Inflammatory macrophage treated with lipopolysaccharide for 4 hours (primary cell): ENCODE measurements at places on chromosomes 16 and 17.

GRCh38 chr16:14489460-14489859, 140.6 kb downstream of the PARN start:
- no peak for DNase-seq

GRCh38 chr17:11366272-11366850, 125.3 kb downstream of the SHISA6 start:
- DNase-seq: no peak

DNA sequence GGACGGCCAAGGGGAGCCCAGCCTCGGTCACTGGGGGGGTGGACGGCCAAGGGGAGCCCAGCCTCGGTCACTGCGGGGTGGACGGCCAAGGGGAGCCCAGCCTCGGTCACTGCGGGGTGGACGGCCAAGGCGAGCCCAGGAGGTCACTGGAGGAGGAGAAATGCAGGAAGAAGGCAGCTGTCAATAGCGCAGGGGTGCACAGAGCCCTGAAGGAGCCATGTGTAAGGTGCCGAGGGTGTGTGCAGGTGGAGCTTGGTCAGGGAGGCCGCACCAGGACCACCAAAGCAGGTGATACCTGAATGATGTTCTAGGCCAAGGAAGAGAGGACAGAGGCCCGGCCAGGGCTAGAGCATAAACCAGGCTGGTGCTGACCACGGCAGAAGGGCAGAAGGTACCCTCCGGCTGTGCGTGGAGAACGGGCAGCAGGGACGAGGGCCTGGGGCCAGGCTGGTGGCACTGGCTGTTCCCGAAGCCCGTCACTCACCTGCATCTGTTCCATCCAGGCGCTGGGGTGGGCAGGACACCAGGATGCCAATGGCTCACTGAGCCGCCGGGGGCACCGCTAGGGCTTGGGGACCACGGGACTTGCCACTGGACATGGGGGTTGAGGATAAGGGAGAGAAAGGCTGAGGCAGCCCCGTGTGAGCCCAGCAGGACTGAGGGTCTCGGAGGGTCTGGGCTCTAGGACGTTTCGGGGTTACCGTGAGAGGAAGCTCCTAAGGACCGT, 5.9 kb upstream of the CCDC57 start:
- no peak for DNase-seq

GRCh38 chr16:54093281-54093680, 193.3 kb downstream of the IRX3 start:
- no peak for DNase-seq

GRCh38 chr17:29347831-29348629, 42.1 kb upstream of the TAOK1 start:
- DNase-seq: peak; percentile 29

DNA sequence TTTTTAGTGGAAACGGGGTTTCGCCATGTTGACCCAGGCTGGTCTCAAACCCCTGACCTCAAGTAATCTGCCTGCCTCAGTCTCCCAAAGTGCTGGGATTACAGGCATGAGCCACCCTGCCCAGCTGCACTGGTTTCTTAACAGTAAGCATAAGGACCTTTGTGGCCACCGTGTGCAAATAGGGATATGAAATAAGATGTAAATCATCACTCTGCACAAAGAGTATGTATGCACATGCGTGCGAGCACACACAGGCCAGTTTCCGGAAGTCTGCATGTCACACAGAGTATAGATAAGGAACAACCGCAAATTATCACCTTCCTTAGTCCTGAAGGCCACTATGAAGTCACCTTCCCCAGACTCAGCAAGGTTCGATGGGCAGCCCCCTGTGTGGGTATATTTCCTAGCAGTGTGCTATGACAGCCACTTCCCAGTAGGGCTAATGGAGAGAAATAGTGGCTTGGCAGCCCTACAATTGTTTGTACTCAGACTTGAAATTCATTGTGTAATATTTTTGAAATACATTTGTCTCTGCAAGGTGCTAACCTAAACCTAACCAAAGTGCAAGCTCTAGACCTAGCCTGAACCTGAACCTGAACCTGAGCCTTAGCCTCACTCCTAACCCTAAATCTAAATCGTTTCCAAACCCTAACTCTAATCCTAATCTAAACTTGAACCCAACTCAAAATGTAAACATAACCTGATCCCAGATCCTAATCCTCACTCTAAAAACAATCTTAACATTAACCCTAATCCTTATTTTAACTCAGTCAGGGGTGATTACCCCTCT, 48.4 kb upstream of the SKAP1 start:
- DNase-seq: peak; percentile 32

GRCh38 chr17:75047398-75048098, 523 bp downstream of the KCTD2 start:
- no peak for DNase-seq

GRCh38 chr17:17252149-17252661, 15.2 kb upstream of the FLCN start:
- no peak for DNase-seq

DNA sequence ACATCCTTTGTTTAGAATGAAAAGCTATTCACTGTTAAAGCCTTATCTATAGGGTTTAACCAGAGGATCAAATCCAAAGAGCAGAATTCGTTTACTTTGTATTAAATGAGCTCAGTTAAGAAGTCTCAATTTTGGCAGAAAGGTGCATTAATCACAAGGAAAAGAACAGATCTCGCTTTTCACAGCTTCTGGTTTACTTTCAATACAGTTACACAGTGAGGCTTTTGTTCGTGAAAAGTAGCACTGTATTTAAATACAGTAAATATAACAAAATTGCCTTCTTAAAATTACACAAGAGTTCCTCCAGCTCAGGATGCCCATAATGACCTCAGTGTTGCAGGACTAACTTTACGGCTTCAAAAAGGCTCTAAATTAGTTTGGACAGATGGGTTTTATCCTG, 669.1 kb upstream of the SALL1 start:
- no peak for DNase-seq

DNA sequence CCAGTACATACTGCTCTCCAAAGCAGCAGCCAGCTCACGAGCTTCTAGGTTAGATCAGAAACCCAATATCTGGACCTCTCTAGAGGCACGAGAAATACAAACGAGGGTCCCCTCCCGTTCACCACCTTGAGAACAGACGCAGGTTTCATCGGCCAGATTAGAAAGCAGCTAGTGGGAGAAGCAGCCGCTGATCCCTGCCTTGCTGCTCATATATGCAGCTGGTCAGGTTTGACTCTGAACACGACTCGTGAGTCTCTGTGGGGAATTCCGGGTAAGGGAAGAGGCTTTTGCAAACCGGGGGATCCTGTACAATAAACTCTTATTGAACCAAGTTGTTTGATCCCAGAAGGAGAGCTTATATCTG, 1.6 kb downstream of the VAT1L start:
- DNase-seq: no peak

- no peak for DNase-seq
Observed at GRCh38 chr17:64300699-64300965, 37.6 kb upstream of the TEX2 start.

DNA sequence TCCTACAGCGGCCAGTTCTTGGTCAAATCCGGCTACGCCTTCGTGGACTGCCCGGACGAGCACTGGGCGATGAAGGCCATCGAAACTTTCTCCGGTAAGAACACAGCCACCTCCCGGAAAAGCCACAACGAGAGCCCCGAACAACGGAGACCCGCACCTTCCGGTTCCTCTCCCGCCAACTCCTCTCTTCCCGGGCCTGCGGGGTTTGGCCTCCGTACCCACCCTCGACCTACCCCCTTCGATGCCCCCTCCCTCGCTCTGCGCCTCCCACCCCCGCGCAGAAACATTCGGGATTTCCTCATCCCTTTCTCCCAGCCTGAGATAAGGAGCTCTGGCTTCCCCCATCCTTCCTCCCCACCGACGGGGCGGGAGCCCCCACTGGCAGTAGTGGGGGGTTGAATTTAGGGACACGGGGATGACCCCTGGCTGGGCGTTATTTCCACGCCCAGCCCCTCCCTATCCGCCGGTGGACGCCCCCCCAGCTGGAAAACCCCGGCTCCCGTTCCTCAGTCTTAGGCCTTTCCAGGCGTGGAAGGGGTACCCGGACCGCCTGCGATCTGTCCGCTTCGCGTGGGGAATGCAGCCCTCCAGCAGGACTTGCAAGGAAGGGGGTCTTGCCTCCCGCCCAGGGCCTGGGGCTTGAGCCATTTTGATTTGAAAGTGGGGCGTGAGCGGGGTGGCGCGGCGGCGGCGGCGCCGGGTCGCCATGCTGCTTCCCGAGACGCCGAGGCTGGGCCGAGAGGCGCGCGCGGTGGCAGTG, 822 bp downstream of the IGF2BP1 start:
- no peak for DNase-seq

DNA sequence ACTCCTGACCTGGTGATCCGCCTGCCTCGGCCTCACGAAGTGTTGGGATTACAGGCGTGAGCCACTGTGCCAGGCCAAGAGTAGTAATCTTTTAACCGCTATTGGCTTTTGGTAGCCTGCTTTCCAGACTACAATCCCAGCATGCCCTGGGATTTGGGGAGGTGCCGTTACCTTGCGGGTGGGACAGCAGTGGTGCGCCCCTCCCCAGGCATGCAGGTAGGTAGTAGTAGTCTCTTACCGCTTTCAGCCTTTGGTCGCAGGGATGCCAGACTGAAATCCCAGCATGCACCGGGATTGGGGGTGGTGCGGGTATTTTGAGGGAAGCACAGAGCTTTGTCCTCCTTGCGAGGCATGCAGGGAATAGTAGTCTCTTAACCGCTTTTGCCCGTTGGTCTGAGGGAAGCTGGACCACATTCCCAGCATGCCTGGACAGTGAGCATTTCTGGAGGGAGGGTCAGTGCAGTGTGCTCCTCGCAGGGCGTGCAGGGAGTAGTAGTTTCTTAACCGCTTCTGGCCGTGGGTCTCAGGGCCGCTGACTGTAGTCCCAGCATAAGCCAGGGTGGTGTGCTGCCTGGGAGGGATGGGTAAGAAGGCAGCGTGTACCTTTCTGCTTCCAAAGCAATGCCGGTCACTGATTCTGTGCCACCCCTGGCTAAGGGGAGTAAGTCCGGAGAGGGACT, 1686.8 kb downstream of the TP53TG3F start:
- no peak for DNase-seq

- no peak for DNase-seq
Observed at GRCh38 chr16:58088091-58088490, 41.1 kb downstream of the CFAP20 start.

- DNase-seq: no peak
Observed at GRCh38 chr16:13109171-13109570, 207.8 kb downstream of the SHISA9 start.

GRCh38 chr17:57586196-57586740, 158.8 kb downstream of the CCDC182 start:
- DNase-seq: no peak

- no peak for DNase-seq
Observed at GRCh38 chr17:79088247-79088996, 13.8 kb downstream of the ENGASE start.

DNA sequence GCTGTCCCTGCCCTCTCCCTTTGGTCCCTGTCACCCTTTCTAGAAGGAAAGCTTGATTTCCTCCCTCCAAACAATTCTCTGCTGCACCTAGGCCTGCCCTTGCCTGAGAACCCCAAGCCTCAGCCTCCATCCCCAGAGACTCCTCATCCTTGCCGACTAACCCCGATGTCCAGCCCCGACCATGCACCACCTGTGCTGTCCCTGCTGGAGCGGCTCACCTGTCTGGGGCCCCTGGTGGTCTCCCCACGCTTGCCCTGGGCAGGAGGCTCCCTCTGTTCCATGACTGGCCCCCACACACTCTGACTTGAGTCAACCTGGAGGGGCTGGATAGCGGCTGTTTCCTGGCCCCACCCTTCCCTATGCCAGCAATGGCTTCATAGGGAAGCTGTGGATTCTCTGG, 12.0 kb upstream of the SRRM2 start:
- DNase-seq: no peak

- DNase-seq: peak; percentile 80
Observed at GRCh38 chr16:68247400-68247799, 2.2 kb downstream of the PLA2G15 start.

DNA sequence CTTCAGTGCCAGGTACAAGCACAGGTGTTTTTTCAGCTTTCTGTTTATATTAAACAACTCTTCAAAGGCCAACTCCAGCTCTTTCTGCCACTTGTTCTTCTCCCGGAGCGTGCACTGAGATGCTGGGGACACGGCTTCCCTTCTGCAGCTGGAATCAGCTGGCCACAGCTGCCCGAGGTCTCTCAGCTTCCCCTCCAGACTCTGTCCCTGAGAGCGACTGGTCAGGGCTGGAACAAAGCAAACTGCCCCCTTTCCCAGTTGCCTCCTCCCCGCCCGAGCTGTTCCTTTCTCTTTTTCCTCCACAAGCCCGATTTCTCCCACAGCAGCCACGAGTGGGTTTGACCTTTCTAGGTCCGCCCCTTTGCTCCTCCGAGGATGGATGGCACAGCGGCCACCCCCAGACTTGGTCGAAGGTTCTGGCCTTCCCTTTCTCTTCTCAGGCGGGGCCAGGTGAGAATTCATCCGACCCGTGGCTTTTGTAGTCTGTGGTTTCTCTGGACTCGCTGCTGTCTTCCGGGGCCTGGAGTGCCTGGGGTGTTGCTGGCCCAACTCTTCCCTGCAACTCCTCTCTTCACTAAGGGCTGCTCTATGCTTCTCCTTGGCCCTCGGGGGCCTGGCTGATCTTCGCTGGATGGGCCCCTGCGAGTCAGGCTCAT, 11.5 kb downstream of the CEP295NL start:
- DNase-seq: no peak
